ENCODE measurements at places on chromosomes 13 and 19.

DNA sequence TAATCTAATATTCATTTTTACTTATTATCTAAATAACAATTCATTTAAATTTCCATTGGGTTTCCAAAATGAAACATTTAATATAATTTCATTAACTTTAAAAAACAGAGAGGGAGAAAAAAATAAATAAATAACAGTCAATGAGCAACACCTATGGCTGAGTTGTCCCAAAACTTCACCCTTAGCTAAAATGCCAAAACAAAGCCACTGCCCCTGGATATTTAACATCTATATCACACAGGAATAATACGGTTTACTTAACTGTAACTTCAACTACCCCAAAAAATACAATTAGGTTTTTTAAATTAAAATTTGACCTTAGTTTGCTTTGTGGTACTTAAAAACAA lies 541 bp downstream of the ELF1 start:
- no peak for DNase-seq

- DNase-seq, result peak; percentile 72
These were observed 13.5 kb upstream of the TPM4 start for GRCh38 chr19:16062789-16063188.

DNA sequence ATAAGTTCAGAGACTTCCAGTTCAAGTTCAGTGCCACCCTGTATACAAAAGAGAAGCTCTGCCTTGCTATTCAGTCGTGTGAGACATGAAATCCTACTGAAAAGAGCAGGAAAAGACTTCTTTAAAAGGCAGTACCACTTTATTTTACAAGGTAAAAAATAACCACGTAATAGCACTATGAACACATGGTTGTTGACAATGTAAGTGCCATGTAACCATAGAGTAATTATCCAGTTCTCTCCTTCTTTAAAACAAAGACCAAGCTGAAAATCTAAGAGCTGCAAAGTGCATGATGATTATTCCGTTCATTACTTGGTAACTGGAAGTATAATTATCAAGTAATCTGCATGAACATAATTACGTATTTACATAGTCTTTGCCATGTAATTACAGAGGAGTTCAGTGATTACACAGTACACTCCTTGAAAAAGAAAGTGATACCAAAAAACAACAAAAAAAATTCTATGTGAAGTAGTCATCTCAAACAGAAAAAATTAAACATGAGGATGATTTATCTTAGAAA lies 288.7 kb downstream of the EFNB2 start:
- no peak for DNase-seq

GRCh38 chr19:13865571-13866462 lies 11.1 kb upstream of the NANOS3 start:
- DNase-seq, result no peak

DNA sequence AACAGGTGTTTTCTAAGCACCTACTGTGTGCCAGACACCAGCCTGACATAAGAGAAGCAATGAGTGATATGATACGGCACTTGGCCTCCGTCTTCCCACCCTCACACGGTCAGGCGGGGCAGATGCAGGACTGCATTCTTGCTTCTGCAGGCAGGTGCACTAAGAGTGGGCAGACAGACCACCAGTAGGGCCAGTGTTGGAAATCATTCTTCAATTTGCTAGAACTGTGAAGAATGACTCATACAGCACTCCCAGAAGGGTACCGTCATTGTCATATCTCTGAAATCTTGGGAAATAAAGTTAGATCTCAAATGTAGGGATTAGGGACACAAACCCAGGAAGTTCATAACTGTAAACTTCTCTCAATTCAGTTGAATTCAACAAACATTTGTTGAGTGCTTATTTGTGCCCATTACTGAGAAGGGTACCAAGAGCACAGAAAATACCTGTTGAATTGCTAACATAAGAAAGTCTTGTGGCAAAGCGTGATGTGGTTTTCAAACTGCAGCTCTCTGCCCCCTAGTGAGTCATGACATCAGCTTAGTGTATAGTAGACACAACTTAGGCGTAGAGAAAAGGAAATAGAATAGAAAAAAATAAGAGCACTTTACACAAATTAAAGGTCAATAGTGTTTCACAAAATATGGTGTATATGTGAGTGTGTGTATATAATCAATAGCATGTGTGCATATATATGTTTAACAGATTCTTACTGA lies 76.1 kb downstream of the TEX26 start:
- DNase-seq, result no peak

GRCh38 chr13:23292586-23292985 lies 111.8 kb downstream of the SGCG start:
- DNase-seq, result no peak
